ENCODE measurements at places on chromosomes 12 and 14.

DNA sequence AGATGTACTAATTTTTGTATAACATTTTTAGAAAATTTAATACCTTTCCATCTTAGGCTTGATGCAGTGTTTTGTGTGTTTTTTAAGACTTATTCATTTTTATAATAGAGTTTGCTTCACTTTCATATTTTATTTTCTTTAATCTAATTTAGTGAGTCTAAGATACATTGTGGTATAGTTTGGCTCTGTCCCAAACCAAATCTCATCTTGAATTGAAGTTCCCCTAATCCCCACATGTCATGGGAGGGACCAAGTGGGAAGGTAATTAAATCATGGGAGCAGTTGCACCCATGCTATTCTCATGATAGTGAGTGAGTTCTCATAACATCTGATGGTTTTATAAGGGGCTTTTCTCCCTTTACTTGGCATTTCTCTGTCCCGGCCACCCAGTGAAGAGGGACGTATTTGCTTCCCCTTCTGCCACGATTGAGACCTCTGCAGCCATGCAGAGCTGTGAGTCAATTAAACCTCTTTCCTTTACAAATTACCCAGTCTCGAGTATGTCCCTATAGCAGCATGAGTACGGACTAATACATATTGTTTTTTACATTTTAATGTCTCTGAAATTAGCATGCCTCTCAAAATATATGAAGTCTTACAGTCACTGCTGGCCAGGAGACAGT is 34.9 kb downstream of the GABARAPL1 start:
- DNase-seq = no peak

- DNase-seq = no peak
Measured at GRCh38 chr12:108525681-108526080, 10.6 kb downstream of the FICD start.

DNA sequence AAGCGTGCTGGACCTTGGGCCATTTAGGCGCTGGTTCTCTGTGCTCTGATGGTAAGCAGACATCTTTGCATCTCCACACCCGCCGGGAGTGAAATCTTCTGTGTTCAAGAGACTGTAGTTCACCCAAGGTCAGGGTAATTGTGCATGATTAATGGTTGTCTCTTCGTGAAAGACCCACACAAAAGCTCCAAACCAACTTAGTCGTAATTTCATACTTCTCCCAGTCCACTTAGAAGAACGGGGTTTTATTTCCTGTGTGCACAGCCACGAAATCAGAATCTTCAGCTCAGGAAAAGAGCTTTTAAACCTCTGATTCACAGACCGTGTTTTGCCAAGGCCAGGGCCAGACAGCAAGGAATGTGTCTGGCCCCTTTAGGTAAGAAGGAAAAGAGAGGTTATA is 640.9 kb downstream of the MED13L start:
- DNase-seq = no peak

DNA sequence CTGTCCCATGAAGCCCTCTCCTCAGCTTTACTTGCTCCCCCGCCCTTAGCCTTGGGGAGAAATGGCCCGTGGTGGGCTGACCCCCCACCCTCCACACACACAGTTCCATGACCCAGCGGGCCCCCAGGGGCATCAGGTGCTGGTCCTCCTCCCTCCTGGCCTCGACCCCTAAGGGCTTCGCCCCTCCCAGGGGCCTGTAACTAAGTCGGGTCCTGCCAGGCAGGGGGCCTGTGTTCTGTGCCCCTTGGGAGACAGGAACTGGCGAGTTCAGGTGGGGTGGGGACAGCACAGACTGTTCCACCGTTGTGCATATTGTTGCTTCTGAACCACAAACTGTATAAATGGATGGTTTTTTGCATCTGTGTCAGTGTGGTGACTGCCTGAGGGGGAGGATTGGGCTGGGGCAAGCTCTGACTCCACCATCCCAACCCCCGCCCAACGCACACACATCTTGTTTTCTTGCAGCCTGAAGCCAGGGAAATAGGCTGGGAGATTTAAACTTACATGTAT is 8.8 kb downstream of the TAMALIN start:
- no peak for DNase-seq

DNA sequence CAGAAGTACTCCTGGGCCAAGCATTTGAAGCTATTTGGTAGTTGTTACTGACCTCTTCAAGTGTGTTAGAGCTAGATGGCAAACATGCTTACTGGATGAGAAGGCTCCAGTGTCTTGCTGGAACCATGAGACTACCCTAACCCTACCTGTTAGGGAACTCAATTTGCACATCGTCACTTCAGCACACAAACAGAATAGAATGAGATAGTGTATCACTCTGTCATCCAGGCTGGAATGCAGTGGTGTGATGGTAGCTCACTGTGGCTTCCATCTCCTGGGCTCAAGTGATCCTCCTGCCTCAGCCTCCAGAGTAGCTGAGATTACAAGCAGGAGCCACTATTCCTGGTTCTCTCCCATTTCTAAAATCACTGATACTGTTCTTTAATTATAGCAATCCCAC is 417.0 kb upstream of the ATXN7L3B start:
- no peak for DNase-seq

Data from NCI-H187 (cell line).